ENCODE measurements at places on chromosomes 2 and 18. TPM values are rescaled to one million over a fixed set of nuclear protein-coding genes. Genes with fewer than 3 reads are reported as not detected.

The NOL4 gene
- not detected for total RNA-seq

The PID1 gene
- total RNA-seq, result 8.2 TPM

DNA sequence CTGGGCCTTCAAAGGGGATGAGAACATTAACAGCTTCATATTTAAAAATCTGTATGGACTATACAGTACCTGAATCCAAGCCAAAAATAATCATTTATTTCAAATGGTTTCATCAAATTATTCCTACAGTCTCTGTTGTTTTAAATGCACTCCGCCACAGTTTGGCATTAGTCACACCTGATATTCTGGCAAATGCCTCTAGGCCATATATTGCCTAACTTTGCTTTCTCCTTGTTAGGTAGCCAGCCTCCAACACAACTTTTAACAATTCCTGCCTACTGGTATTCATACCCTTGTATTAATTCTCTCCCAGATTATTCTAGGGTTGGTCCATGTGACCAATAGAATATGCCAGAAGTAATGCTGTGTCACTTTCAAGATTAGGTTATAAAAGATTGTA is 146.6 kb upstream of the FANCL start:
- H3K27ac ChIP-seq, result no peak overlapping the region
- no peaks in the 10 kb centered on the region for H3K4me1 ChIP-seq
- H3K27me3 ChIP-seq, result no peaks in the 10 kb centered on the region

DNA sequence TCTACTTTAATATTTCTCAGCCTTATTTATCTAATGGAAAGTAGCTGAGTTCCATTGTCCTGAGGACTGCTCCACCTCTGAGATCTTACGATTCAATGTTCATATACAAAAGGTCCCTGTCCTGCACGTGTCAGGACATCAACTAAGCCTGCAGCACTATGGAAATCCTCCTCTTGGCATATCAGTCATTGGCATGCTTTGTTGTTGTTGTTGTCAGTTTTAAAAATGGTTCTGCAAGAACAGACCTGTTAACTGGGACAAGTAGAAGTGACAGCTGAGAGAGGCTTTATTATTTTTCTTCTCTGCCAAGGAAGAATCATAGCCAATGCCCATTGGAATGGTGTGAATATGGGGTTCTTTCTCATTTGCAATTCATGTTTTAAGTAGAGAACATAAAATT is 450.1 kb upstream of the PKDCC start:
- no peaks in the 10 kb centered on the region for H3K27me3 ChIP-seq
- no peaks in the 10 kb centered on the region for H3K36me3 ChIP-seq
- H3K4me3 ChIP-seq, result no peak overlapping the region
- no peak for DNase-seq

- H3K27ac ChIP-seq, result no peak overlapping the region
- H3K4me1 ChIP-seq, result no peaks in the 10 kb centered on the region
- H3K27me3 ChIP-seq, result no peaks in the 10 kb centered on the region
- no peaks in the 10 kb centered on the region for H3K36me3 ChIP-seq
- DNase-seq, result no peak
These were observed 137.2 kb downstream of the ATP9B start for GRCh38 chr18:79206444-79206843.

GRCh38 chr2:49780949-49781348 is 626.6 kb upstream of the FSHR start:
- H3K36me3 ChIP-seq, result no peaks in the 10 kb centered on the region
- H3K27ac ChIP-seq, result no peak overlapping the region
- no peak overlapping the region for H3K4me3 ChIP-seq
- no peak for DNase-seq

DNA sequence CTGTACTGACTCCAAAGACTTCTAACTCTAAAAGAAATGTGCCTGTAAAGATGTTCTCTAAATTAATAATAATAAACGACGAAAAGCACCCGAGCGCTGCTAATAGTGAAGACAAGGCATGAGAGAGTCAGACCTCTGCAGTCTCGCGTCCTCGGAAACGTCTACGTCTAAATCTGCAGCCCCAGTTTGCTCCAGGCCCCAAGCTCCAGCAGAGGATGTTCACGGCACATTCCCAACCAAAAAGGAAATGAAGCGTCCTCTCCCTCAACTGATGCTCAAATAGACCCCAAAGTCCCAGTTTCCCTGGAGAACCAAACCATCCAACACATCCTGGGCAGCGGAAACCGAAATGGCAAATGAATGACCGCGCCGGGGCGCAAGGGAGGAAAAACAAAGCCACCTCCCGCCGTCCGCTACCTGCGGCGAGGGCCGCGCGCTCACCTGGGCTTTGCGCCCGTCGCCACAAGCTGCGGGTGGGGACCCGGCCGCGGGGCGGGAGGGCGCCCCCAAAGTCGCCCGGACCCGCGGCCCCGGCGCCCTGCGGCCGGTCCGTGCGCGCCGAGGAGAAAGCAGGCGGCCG is 47.1 kb upstream of the CCDC150 start:
- no peaks in the 10 kb centered on the region for H3K4me1 ChIP-seq
- peak; percentile 59 for DNase-seq
- no peak overlapping the region for H3K27ac ChIP-seq
- no peaks in the 10 kb centered on the region for H3K36me3 ChIP-seq
- peak overlapping the region; percentile 64 for H3K4me3 ChIP-seq

GRCh38 chr18:7568426-7568825 is 1.3 kb downstream of the PTPRM start:
- peak; percentile 45 for DNase-seq
- peak overlapping the region; percentile 80 for H3K27ac ChIP-seq
- H3K4me3 ChIP-seq, result peak overlapping the region; percentile 76

All from fibroblast of lung (primary cell).